ENCODE measurements at places on chromosomes 3 and 15.

- DNase-seq = no peak
These were observed 175.7 kb upstream of the KBTBD8 start for GRCh38 chr3:66822186-66823008.

- peak; percentile 53 for DNase-seq
These were observed 27.0 kb downstream of the C2CD4B start for GRCh38 chr15:62138124-62138523.

DNA sequence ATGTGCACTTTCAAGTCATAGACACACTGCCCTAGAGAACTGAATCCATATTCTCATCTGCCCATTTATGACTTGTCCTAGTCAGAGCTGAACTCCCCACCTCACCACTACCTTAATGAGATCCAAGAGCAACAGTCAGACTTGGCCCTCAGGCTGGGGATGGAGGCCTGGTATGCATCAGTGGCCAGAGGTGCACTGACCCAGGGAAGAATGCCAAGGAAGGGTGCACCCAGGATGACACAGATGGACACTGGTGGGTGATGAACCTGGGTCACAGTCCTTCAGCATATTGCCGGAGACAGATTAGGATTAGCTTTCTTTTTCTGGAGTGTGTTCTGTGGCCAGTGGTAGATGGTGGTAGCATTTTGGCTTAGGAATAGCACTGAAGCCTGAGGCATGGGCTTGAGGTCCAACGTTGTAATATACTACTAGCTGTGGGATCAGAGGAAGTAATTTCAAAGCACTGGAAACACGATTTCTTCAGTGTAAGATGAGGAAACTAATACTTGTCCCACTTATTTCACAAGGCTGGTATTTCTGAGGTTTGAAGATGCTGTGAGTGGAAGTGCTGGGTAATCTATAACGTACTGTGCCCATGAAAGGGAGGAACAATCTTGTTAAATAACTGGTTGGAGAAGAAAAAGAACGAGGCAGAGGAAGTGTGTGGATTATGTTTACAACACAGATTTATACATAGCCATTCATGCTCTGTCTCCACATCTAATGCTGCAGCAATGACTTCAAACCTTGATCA lies 265.0 kb downstream of the THRB start:
- no peak for DNase-seq

DNA sequence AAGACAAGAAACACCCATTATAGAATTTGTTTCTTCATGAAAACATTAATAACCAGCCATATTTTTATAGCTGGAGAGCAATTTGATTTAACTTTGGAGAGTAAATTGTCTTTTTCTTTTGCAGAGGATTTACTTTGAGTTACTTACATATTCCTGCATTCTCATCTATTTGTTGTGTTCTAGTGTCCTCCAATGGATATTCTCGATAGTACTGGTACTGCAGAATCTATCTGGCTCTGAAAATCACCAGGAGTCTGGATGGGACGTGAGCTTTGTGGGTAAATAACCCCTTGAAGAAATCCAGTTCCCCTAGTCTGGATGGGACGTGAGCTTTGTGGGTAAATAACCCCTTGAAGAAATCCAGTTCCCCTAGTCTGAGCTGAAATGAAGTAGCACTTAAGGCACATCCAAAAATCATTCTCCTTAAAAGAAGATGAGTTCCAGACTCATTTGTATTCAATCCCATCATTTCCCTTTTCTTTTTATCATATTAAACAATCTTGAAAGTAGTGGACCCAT lies 294.1 kb upstream of the UBE2E2 start:
- DNase-seq = no peak

GRCh38 chr3:106428565-106428994 lies 559.8 kb upstream of the CBLB start:
- DNase-seq = peak; percentile 97

DNA sequence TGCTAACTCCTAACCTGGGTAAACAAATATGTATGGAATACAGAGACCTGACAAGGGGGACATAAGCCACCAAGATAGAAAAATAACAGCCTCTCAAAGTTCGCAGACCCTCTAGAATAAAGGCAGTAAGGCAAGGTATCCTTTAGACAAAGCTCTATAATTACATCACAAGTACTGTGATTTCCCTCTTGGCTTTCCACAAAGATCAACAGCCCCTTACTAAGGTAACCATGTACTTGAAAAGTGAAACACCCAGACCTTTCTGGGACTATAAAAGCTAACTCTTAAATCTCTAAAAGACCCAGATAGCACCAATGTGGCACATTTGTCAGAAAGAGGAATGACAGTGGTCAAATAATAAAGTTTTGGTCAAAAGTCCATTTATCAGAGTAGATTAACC lies 51.9 kb downstream of the TBL1XR1 start:
- DNase-seq = no peak

DNA sequence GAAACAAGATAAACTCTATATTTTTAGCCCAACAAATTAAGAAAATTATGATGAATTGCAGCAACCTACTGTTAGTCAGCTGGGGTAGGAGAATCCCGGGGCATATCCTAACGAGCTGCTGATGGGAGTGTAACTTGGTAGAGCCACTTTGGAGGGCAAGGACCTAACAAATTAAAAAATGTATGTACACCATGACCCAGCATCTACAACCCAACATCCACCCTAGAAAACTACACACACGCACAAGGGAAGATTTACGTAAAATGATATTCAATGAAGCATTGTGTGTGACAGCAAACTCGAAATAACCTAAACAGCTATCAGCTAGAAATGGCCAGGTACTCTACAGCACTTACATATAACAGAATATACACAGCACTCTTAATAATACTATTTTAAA lies 1.9 kb downstream of the BCL2A1 start:
- DNase-seq = no peak

DNA sequence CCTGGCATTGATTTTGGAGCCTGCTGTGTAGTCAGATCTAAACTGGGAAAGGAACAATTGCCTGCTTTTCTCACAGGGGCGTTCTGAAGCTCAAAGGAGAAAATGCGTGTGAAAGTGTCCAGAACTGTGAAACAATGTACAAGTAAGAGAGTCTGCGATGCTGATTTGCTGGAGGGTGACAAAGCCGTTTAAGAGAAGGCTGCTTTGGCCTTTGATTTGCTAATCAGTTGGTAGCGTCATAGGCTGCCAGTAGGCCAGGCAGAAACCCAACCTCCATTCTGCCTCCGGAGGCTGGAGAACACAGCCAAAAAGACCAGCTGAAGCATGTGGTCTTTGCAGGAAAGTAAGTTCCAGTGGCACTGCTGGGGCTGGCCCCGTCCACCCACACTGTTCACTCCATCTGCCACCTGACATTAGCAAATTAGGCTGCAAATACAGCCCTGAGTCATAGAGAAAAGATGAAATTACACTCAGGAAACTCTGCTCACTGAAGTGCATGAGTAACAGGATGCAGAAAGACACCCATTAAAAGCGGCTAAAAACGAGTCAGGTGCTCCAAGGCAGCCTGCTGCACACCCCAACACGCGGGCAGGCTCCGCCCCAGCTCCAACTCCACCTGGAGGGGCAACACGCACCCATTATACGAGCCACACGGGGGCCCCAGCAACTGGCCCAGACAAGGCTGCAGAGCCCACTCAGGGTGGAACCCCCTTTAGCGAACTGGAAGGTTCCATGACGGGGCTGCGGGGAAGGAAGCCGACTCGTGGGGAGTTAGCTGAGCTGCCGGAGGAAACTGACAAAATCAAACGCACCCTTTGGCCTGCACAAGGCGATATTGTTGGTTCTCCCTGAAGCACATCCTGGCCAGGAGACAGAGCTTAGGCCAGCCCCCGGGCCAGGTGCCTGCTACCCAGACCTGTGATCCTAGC lies 31.6 kb downstream of the ZDHHC19 start:
- DNase-seq = peak; percentile 15

DNA sequence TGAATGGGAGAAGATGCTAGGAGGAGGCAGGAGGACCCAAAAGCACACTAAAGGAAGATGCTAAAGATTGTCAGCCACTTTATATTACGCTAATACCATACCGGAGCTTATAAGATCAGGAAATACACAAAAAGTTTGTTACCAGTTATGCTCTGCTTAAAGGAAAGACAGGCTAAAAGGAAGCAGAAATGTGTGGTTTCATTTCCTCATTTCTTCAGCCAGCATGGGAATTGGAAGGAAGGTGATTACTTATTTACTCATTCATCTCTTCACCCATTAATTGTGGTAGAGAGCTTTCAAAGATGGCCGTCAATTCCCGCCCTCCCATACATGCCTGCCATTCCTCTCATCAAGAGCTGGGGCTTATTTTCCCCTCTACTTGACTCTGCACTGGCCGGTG lies 26.7 kb upstream of the TMEM158 start:
- DNase-seq = no peak

DNA sequence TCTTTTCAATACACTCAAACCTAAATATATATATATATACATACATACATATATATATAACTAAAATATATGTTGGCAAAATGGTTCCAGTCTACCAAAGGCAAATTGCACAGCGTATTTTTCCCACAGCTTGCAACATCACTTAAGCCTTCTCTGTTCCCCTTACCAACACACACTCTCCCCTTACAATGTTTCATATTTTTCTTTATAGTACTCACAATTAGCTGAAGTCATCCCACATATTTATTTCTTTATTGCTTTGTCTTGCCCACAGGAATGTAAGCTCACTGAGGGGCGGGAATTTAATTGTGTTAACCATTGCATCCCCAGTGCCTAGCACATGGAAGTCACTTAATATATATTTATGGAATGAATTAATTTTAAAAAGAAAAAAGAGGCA lies 288.3 kb downstream of the ULK4 start:
- no peak for DNase-seq

GRCh38 chr3:32048487-32049182 lies 57.8 kb upstream of the GPD1L start:
- DNase-seq = no peak

DNA sequence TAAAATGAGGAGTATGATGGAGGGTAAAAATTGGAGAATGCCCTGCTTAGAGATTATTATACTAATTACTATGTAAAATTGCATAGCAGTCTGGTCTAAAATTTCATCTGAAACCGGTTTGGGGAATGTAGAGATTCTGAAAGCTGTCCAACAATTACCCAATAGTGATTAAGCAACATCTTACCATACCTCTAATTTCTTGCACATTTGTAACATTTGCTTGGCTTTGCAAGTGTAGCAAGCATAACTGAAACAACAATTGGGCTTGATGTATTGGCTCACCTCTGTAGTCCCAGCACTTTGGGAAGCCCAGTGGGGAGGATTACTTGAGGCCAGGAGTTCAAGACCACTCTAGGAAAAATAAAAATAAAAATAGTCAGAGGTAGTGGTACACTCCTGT lies 17.4 kb downstream of the AADACL2 start:
- DNase-seq = peak; percentile 28

DNA sequence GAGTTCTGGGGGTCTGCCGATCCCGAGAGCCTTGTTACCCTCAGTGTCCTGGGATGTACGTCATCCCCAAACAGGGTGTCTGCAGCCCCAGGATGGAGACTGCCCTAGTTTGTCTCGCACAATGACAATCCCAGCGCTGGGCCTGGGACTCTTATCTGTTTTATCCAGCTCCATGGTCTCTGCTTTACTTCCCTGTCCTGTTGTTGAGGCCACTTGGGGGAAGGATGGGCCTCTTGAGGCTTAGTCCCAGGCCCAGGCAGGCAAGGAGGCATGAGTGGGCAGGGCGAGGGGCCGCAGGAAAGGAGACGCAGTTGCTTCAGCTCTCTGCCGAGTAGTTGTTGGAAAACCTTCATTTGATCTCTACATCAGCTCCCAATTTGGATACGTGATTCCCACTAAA lies 17.4 kb downstream of the SMAD6 start:
- DNase-seq = no peak

DNA sequence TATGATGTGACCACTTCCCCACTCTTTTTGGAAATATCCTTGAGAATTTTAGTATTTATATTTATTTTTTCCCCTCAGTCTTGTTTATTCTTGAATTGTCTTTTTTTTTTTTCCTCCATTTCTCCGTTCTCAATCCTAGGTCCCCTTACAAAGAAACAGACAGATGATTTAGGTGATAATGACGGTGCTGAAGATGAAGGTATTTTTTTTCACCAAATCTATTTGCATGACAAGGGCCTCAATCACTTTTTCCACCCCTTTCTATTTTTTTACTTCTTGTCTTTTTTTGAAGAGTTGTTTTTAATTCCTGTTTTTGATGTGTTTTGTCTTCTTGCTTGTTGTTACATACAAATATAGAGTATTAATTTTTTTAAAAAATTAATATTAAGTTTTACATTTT lies 402.6 kb downstream of the NLGN1 start:
- no peak for DNase-seq

GRCh38 chr3:17730318-17730967 lies 12.0 kb downstream of the TBC1D5 start:
- no peak for DNase-seq

GRCh38 chr3:131454501-131454900 lies 48.3 kb downstream of the MRPL3 start:
- peak; percentile 32 for DNase-seq

DNA sequence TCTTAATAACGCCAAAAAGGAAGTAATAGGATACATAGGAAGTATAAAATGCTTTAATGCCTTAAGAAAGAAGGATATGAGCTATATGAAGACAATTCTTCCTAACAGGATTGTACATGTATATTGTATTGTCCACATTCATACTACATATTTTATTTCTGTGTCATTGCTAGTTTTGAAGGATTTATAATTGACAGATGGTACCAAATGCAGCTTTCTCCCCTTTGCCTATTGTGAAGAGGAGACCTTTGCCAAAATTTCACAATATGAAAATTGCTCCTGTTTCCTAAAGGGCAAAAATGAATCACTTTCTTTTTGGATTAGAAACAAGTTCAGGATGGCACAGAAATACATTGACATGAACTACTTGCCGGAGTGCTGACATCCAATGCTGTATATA lies 34.8 kb upstream of the EOMES start:
- DNase-seq = peak; percentile 69

DNA sequence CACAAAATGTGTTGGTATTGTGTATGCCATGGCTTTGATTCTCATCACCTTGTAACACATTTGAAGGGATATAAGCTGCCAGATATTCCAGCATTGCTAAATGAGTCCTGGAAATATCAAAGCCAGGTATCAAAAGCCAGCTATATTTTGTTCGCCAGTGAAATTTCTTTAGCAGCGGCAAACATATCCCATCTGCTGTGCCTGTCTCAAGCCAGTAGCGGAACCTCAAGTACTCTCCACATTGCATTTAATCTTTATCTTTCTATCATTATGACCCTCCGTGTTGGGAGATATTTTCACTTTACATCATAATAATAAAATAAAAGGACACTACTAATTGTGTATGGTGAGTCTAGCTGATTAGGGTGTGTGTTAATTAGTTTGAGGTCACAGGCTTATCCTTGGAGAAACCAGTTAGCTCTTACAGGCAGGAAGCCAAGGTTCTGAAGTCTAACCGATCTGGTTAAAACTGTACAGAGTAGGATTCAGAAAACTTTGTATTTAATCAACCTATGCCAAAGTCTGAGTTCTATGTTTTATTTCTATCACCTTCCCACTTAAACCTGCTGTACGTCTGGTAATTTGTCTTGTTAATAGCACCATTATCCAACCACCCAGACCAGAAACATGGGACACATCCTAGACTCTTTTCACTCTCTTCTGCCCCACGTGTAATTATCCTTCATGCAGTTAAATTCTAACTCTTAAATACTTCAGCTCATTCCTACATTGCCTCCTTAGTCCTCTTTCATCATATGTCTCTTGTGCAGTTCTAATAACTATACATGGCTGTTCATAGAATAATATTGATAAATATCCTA lies 14.5 kb downstream of the TIPARP start:
- no peak for DNase-seq
